ENCODE measurements at places on chromosomes 7 and 10.

DNA sequence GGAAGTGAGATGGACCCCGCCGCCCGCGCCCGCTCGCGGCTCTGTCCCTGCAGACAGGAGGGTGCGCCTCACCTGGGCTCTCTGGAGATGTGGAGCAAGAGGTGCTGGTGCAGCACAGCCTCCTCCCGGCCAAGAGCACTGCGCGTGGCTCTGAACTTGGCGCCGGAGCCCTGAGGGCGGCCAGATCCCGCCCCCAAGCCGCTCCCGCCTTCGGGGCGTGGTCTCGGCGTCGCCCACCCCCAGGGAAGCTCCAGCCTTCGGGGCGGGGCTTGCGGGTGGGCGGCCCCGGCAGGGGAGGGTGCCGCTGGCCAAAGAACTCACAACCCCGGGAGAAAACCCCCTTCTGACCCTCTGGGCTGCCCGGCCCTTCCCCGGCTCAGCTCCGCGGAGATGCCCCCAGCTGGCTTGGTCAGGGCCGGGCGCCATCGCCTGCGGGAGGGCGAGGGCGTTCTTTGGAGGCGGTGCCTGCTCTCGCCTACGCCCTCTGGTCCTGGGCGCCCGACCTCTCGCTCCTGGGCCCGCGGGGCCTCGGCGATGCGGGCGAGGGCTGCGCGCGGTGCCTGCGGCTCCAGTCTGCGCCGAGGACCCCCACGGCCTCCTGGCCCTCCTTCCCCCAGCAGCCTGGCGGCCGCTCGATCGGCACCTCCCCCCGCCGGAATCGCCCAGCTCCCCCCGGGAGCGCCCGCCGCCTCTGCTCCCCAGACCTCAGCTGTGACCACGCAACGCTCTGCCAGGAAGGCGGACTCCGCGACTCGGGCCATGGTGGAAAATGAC lies at the start of gene ZNF488:
Gene ZNF488 (minus strand): TSS at position 146 of the 774 bp plus-strand sequence. CDS start 15,464 bp downstream, outside the sequence.
- DNase-seq = peak; percentile 53

- DNase-seq = no peak
Observed at GRCh38 chr10:52256832-52257691, 57.0 kb upstream of the DKK1 start.

GRCh38 chr7:52498366-52498765 lies 537.1 kb upstream of the POM121L12 start:
- DNase-seq = no peak

GRCh38 chr10:59381687-59382086 lies 19.3 kb upstream of the FAM13C start:
- DNase-seq = no peak

DNA sequence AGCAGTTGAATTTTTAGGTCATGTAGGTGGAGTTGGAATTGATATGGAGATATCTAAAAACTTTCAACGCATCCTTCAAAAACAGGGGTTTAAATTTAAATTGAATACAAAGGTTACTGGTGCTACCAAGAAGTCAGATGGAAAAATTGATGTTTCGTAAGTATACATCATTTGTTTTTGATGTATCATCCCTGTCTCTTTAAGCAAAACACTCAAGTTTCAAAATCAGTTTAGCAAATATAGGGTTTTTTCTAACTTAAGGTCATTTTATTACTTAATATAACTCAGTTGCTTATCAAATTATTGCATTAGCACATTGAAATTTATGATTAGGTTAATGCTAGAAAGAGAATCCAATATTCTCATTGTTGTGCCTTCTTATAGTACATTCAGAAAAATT lies 24.6 kb downstream of the DLD start:
- DNase-seq = no peak

DNA sequence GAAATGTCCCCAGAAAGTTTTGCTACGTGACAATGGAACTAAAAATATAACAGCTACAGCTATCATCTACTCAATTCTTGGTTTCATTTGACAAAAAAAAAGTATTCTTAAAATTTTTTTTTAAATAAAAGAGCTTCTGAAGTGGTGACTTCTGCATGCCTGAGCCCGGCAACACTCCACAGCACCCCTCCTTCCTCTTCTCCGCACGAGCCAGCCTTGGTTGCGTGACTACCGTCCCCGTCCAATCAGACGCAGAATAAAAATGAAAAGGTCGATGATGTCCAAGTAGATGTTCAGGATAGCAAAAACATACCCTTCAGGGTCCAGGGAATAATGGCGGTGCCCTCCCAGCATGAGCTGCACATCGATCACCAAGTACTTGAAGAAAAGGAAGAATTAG lies 34.5 kb upstream of the GATAD1 start:
- no peak for DNase-seq

DNA sequence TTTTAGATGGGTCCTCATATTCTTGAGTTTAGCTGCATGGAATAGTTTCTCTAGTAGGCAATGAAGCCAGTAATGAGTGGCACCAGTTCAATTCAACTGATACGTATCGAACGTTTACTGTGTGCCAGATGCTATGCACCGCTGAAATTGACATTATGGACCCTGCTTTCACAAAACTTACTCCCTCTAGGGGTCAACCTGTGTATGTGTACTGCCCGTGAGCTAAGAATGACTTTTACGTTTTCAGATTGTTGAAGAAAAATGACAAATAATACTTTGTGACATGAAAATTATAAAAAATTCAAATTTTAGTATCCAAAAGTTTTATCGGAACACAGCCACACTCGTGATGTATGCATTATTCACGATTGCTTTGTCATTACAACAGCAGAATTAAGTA lies 95.5 kb downstream of the ZMYND11 start:
- DNase-seq = no peak

DNA sequence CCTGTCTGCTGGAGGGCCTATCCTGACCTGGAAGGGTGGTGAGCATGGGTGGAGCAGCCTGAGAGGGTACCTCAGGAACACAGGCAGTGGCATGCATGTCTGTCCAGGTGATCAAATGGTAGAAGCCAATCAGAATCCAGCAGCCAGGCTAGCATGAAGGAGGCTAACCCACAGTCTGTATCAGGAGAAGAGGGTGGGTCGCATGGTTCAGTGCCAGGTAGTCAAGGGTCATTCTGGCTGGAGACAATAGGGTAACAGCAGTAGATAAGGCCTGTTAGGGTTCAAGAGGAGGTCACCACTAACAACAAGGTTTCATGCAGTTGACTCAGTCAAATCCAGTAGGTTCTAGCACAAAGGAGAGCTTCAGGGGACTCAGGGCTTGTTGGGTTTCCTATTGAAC lies 10.4 kb downstream of the ALDH18A1 start:
- no peak for DNase-seq

DNA sequence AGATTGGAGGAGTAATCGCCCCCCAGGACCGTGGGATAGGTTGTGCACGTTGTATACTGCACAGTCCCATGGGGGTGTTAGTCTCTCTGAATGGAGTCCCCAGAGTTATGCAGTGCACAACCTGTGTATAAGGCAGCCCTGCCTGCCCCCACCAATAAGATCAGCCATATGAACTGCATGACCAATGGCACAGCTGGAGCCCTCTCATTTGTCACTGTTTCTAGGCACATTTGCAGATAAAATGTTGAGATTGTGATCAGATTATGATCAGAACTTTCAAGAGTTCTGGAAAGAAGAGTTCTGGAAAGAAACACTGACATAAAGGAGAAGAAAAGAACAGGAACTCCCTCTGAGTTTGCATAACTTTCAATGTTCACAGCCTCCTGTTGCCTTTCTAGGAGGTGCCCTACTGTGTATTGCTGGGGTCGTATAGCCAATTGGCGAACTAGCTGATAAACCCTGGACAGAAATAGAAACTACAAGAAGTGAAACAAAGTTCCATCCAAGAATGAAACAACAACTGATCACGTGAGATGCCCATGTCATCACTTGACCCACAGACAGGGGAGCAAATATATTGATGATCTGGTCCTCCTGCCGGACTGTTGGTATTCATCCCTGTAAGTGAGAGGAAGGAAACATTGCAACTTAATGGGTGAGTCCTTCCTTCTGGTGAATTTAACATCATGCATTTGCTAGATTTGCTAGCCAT lies 49.6 kb upstream of the TOMM7 start:
- no peak for DNase-seq

DNA sequence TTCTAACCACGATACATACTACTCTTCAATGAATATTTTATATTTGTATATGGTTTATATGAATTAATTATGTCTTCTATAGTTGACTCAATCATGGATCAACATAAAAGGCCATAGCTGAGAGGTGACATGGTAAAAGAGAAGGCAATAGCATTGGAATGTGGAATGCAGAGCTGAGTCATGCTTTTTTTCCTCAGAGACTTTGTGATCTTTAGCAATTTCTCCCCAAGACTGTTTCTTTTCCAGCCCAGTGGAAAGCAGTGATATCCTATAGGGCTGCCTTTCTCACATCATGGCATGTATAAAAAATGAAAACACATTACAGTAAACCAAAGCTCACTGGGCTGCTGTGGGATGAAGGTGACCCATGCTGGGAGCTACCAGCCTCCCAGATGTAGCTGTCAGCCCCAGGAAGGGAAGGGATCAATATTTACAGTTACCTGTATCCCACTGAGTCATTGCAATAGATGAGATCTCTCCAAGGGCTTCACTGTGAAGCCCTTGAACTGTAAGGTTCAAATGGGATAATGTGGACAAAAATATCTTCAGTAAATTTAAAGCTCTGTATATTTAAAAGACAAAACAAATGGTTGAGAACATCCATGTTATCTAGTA lies 30.2 kb downstream of the SLC39A12 start:
- DNase-seq = no peak

DNA sequence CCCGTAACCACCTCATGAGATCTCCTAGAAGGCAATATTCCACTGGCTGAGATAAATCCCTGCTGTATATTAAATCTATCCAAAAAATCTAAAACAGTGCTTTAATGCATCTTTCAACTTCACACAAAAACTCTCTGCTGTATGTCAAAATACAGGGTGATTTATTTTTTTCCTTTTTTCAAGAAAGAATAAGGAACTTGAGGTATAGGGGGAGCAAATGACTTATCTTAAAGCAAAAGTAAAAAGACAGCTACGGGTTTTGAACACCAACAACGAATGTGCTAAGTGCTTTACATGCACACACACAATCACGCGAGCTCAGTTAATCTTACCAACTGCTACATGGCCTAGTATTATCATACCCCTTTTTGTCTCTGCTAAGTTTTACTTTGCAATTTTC lies 168.9 kb upstream of the PHF14 start:
- DNase-seq = no peak

DNA sequence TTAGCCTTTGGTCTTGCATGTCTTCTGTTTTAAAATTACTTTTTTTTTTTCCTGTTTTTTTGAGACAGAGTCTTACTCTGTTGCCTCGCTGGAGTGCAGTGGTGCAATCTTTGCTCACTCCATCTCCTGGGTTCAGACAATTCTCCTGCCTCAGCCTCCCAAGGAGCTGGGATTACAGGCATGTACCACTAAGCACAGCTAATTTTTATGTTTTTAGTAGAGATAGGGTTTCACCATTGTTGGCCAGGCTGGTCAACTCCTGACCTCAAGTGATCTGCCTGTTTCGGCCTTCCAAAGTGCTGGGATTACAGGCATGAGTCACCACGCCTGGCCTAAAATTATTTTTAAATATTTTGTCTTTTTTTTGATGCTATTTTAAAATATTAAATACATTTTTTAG lies 38.5 kb downstream of the MLLT10 start:
- no peak for DNase-seq
